ENCODE measurements at places on chromosomes 4 and X.

GRCh38 chr4:73258436-73258685 is 237 bp downstream of the ANKRD17 start:
- DNase-seq, result no peak

GRCh38 chr4:106063009-106063408 is 167.7 kb downstream of the NPNT start:
- peak; percentile 42 for DNase-seq

- no peak for DNase-seq
These were observed 95.7 kb upstream of the FRMPD4 start for GRCh38 chrX:12042615-12043014.

DNA sequence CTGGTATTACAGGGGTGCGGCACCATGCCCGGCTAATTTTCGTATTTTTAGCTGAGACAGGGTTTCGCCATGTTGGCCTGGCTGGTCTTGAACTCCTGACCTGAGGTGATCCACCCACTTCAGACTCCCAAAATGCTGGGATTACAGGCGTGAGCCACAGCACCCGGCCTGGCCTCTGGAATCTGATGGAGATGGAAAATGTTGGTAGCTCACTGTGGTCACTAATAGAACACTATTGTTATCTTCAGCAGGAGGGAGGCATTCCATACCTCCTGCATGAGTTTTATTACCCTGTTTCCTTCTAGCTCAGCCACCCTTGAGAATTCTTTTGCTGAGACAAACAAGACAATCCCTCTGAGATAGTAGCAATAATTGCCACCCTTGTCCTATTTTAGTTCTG is 105.0 kb downstream of the SHROOM3 start:
- DNase-seq, result peak; percentile 38

GRCh38 chr4:106704253-106704870 is 331.8 kb downstream of the DKK2 start:
- no peak for DNase-seq
